ENCODE measurements at places on chromosomes 5 and 9.
A peak's percentile ranks its signal among the peaks of the same experiment; 100 is the strongest.

DNA sequence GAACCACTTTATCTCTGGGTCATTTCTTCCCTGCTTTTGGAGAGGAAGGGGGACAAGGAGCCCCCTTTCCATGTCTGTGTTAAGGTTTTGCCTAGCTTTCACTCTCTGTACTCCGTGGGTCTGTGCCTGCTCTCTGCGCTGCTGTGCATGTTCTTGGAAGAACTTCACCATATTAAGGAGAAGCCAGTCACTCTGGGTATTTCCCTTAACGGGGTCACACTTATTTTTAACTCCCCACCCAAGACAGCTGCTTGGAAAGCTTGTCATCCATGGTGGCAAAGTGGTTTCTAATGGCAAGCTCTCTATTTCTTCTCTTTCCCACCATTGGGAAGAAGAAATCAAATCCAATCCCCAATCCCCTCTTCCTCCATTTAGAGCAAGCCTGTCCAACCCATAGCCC lies 44.8 kb upstream of the HMHB1 start:
- DNase-seq = no peak

GRCh38 chr5:1344975-1345838 lies at the start of gene CLPTM1L:
Gene CLPTM1L, minus strand, starts transcription at chr5:1345099. Its CDS starts 258 bp downstream, at chr5:1344841.
- peak; percentile 88 for DNase-seq

- DNase-seq = no peak
Measured at GRCh38 chr9:95383185-95383676, 65.7 kb upstream of the FANCC start.

DNA sequence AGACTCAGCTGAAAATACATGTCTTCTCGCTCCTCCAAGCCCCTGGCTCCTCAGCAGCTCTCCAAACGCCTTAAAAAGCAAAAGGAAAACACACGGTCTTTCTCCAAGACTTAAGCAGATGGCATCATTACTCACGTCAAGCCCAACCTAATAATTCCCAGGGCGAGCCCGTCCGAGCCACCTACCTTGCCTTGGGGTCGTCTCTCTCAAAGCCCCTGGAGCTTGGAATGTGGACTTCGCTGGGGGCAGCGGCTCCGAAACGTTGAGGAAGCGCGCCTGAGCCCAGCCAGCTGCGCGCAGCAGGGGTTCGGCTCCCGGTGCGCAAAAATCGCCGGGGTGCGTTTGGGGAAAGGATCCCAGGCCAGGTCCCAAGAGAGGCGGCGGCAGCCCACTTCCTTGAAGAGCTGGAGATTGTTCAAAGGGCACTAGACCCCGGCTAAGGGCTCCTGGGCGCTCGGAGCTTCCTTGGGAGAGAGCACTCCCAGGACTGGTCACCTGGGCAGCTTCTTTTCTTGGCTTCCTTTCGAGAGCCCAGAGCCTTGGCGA lies 395 bp downstream of the DRD1 start:
- DNase-seq = no peak

GRCh38 chr9:88936132-88936531 lies 55.1 kb upstream of the S1PR3 start:
- no peak for DNase-seq
